ENCODE measurements at places on chromosomes 7 and 10.

DNA sequence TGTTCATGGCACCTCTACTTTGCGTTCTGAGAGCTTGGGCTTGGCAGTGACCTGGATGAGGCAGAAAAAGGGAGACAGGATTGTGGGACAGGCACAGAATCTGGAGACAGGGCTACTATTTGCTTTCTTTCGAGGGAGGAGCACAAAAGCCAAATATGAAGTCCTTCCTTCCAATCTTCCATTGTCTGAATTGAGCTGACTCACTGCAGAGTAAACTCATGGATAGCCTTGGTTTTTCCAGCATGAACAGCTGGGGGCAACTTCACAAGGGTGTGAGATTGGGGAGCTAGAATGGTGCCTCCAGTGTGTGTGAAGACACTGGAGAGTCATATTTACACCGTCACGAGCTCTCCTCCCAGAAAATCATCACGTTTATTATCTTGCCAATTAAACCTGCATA is 55.6 kb upstream of the NRP1 start:
- no peak for DNase-seq

- DNase-seq, result no peak
These were observed 96.1 kb downstream of the PHTF2 start for GRCh38 chr7:77894574-77895091.

- no peak for DNase-seq
These were observed 355.1 kb downstream of the GALNT17 start for GRCh38 chr7:71486856-71487628.

- no peak for DNase-seq
These were observed 642.5 kb downstream of the ACTR3B start for GRCh38 chr7:153401795-153402720.

DNA sequence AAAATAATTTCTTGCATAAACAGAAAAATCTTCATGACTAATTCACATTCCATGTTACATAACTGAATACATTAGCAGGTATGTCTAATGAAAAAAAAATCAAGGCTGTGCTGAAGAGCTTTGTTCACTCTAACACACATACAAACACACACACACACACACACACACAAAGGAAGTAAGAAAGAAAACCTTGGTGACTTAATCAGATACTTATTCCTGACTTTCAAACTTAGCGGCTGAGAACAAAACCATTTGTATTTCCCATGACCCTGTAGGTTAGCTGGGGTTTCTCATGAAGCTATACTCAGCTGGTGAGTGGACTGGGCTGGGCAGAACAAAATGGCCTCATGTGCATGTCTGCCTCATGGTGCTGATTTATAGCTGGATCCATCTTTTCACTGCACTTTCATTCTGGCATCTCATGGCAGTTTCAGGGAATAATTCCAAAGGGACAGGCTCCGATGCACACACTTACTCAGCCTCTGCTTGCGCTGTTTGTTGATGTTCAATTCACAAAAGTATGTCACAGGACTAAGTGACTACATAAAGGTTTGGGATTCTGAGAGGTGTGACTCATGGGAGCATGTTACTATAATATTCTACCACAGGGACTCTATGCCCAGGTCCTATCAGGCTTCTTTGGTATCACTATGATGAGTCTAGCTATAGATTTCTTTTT is 161.2 kb downstream of the PCLO start:
- DNase-seq, result no peak

DNA sequence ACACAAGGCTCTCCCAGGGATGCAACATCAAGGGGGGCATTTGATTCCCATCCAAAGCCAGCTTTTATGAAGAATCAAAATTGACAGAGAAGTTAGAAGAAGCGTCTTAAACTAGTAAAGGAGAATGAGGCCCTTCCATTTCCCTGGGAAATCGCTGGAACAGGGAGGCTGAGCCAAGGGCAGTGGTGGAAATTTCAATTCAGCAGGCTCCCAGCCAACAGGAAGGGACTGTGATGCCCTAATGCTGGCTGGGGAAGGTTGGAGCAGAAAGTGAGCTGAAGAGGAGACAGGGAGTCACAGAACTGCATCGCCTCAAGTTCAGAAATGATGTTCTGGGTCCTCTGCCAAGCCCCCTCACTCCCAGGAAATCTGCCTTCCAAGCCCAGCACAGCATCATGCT is 517.3 kb downstream of the GRID1 start:
- DNase-seq, result no peak

- no peak for DNase-seq
These were observed 2.1 kb downstream of the RET start for GRCh38 chr10:43078986-43079273.

DNA sequence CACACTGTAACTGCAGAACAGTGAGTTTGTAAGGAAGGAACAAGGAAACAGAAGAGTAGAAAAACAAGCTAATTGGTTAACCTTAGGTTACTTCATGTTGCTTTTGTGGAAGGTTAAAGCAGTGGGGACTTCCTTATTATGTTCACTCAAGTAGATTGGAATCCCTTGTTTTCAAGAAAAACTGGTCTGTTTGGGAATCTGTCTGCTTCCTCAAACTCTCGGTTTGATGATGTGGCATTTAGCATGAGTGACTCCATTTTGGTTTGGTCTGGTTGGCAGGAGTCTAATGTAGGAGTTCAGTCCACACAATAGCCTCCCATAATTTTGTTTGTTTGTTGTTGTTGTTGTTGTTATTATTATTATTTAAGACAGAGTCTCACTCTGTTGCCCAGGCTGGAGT is 3.8 kb upstream of the TRIM56 start:
- DNase-seq, result no peak

GRCh38 chr10:64379898-64380297 is 858.7 kb downstream of the REEP3 start:
- no peak for DNase-seq

DNA sequence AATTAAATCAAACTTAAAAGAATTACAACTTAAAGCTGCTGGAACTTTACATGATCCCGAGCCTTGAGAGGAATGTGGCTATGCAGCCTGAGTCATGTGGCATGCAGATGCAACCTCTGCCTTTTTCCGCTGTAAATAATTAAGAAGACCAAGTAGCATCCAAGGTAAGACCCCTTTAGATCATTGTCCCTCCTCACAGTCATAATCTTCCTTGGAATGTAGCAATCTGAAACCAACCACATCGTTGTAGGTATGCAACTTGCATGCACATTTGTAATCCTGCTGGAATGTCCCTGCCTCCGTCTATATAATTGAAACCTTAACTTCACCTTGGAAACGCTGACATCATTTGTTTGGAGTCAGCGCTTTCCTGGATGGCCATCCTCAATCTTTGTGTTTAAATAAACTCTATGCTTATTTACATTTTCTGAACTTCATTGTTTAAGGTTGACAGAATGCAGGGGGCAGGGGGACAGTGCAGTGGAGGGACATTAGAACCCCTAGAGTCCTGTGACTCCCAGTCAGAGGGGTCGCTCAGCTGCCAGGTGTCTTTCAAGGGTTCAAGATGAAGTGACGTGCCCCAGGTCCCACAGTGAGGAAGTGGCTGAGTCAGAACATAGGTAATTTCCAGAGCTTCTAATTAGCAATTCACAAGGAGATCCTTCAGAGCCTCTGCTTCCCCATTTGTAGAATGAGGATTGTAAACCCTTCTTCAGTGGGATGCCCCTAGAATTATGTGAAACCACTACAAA is 110.7 kb downstream of the RALA start:
- DNase-seq, result no peak

DNA sequence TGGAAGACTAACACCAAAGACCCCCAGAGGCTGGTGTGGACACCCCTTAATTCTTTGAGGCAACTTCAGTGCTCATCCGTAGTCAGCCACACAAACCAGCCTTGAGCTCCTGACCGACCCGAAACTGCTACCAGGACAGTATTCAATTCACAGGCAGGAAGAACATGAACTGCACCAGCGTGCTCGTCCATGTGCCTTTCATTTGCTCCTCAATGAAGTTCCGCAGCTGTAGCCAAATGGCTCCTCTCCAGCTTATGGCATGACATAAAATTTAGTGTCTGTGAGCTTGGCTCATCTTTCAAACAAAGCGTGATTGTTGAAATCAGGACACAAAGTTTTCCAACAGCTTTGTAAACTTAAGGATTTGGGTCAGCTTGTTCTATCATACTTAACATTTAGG is 144.1 kb upstream of the FAM171A1 start:
- DNase-seq, result no peak

- no peak for DNase-seq
These were observed 9.5 kb downstream of the SEMA3D start for GRCh38 chr7:85177316-85177715.

- DNase-seq, result no peak
These were observed 257.1 kb downstream of the KLF6 start for GRCh38 chr10:3527869-3528268.

Data from stimulated activated CD8-positive, alpha-beta memory T cell treated with anti-CD3 and anti-CD28 coated beads, Interleukin-7, amount 100 ng/mL, for 1 hour (primary cell).